ENCODE measurements at places on chromosomes 12 and 14.

- DNase-seq: no peak
Observed at GRCh38 chr12:102427543-102427941, 52.8 kb downstream of the IGF1 start.

GRCh38 chr12:12600659-12601058, 11.0 kb upstream of the CREBL2 start:
- no peak for DNase-seq

DNA sequence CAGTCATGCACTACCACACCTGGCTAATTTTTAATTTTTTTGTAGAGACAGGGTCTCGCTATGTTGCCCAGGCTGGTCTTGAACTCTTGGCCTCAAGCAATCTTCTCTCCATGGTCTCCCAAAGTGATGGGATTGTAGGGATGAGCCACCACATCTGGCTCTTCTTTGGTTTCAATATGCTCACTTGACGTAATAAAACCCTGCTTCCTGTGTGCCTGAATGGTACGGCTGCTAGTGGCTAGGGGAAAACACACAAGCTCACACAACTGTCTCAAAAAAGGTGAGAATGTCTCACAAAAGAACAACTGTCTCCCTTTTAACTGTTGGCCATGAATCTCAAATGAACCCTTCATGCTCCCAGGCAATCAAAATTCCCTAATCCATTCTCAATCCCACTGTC, 15.0 kb downstream of the C1S start:
- no peak for DNase-seq

- DNase-seq: no peak
Observed at GRCh38 chr14:54058505-54058904, 101.9 kb upstream of the BMP4 start.

DNA sequence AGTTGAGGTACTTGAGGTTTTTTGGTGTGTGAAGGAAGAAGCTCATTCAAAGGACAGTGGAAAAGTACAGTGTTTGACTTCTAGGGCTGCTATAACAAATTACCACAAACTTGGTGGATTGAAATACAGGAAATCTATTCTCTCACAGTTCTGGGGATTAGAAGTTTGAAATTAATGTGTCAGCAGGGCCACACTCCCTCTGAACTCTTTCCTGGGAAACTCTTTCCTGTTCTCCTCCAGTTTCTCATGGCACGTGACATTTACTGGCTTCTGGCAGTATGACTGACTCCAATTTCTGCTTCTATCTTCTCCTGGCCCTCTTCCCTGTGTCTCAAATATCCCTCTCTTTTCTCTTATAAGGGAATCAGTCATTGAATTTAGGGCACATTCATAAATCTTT, 160.2 kb downstream of the CCDC91 start:
- DNase-seq: no peak

GRCh38 chr12:41520869-41521268, 332.7 kb downstream of the PDZRN4 start:
- no peak for DNase-seq

DNA sequence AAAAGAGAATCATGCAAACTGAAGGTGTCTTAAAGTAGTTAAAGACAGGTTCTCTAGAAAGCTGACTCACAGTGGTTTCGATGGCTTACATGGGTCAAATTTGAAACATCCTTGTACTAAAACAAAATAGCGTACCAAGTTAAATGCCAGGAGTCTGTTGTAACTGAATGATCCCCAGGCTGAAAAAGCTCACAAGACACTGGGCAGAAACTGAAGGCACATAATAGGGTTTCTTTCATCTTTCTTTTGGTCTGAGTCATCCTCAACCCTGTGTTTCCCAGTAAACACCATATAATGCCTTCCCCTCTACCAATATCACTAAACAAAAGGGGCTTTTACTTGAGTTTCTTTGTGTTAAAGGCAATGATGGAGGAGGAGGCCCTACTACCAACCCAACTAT, 12.8 kb downstream of the ZFYVE1 start:
- DNase-seq: no peak

DNA sequence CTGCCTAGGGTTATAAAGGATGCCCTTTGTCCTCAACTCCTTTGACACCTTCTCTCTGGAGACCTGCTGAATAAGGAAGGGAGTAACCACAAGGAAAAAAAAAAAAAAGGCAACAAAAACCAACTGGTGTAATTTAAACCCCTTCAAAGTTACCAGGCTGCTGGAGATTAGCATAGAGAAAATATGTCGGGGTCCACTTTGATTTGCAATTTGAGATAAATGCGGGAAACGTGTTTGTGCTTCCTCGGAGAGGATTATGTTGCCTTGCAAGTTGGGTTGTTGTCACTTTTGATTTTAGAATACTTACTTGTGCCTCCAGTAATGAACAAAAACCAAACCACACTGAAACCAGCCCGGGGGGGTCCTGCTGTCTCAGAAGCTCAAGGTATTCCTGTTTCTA, 200.2 kb upstream of the MYL2 start:
- no peak for DNase-seq

DNA sequence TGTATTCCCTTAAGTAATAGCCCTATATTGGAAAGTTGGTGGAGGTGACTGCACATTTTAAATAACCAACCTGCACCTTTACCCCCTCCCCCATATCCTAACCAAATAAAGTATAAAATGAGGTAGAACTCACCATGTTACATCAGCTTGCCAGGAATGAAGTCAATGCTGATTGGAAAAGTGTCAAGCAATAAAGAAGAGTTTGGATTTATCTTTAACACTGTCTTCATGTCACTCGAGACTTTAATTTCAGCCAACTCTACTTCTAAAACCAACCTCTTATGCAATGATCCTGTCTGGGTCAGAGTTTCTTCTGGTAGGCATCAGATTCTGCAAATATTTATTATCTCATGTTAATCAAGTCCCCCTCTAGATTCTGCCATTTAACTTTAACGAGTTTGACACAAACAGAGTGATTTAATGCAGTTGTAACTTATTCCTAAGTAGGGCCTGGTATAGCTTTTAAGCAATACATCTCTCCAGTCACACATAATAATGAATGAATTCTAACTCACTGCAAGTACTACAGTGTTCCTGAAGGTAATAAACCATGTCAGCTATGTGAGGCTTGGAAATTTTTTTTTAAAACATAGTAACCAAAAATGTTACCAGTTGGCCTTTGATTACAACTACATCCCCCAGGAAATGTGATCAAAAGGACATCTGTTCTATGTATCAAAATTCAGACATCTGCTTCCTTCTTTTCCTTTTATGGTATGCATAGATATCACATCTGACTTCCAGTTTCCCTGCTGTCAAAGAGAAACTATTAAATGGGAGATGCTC, 98.7 kb downstream of the ERGIC2 start:
- no peak for DNase-seq

- no peak for DNase-seq
Observed at GRCh38 chr14:67502867-67503266, 14.3 kb upstream of the TMEM229B start.

DNA sequence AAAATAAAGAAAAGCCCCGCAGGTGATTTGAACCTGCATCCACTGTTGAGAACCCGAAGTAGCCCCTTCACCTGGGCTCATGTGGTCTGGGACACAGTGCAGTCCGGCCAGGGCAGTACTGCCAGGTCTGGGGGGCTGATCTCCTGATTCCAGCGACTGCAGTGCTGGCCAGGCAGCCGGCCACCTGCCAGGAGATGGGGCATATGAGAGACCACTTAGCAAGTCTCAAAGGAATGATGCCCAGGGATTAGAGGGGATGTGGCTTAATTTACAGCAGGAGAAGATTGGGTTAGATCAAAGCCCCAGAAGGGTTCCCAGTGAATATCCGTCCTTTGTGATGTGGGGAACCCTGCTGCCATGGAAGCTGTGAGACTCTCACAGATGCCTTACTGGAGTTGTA, 113.3 kb downstream of the PRMT8 start:
- DNase-seq: peak; percentile 75

- no peak for DNase-seq
Observed at GRCh38 chr12:83190631-83191390, 504.1 kb downstream of the TMTC2 start.

DNA sequence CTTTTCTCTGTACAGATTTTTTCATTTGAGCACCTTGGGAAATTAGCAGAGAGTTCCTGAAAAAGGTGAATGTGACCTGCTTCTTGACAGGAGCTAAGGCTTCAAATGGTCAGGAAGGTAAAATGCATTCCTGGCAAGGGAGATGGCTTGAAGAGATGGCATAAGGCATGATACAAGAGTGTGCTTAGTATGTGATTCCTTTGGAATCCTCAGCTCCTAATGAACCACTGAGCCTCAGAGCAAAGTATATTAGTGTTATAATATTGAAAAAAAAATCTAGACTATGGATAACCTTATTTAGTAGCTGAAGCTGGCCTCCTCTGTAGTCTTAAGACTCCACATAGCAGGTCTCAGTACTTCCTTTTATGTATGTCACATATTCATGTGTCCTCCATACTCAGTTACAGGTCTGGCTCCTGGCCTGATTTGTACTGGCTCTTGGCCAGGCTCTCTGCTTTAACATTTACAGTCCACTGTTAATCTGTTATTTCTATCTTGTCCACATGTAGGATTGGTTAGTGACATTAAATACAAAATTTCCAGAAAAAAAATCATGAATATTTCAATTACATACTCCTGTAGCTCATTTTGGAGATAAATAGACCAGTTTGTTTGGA, 17.9 kb downstream of the TOGARAM1 start:
- DNase-seq: no peak

DNA sequence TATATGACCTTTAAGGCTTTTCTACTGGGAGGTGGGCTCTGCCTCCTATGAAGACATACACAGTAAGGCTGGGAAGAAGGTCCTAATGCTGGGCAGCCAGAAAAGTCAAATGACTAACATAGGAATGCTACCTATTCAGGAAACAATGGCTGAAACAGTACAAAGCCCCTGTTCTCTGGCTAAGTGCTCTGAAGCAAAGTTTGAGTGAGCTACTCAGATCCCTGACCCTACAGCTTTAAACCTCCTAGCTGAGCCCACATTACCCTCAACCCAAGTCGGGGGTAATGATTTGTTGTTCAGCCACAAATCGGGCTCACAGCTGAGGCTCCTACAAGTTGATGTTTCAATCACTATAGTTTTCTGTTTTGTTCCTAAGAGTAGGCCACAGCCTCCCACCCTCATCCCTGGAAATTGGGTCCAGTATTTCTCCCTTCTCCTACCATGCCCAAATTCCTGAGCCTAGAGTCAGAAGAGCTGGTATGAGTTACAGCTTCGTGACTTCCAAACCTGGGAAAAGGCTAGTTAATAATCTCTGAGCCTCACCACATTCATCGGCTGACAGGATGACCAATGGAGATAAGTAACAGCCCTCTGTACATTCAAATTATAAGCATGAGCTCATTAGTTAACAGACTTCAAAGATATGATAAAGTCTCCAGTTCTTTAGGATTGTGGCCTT, 46.5 kb downstream of the BTBD7 start:
- DNase-seq: no peak

DNA sequence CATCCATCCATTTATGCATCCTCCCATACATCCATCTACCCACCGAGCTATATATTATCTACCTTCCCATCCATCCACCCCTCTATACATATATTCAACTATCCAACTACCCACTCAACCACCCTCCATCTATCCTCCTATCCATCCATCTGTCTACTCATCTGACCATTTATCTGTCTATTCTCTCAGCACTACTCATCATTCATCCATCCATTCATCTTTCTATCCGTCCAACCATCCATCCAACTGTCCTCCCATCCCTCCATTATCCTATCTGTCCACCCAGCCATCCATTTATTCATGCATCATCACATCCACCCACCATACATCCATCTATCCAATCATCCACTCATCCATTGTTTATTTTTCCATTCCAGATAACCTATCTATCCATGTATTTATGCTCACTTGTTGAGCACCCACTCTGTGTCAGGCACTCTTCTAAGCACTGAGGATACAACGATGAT, 11.5 kb downstream of the ASB2 start:
- no peak for DNase-seq
